Activated T-cell treated with anti-CD3 and anti-CD28 coated beads, Interleukin-2, amount 50 U/mL, for 72 hours (primary cell): ENCODE measurements at places on chromosomes 7 and 10.
A peak's percentile ranks its signal among the peaks of the same experiment; 100 is the strongest.

GRCh38 chr7:157670490-157671357 is 333.9 kb downstream of the DNAJB6 start:
- peaks cover 22% of the 10 kb centered on the region for H3K4me1 ChIP-seq
- no peak overlapping the region for H3K27ac ChIP-seq

- H3K4me3 ChIP-seq = peak overlapping the region; percentile 100
- no peaks in the 10 kb centered on the region for H3K27me3 ChIP-seq
- H3K27ac ChIP-seq = peak overlapping the region; percentile 100
- peaks cover 78% of the 10 kb centered on the region for H3K4me1 ChIP-seq
- no peak for DNase-seq
Measured at GRCh38 chr10:110499796-110500514, 2.2 kb downstream of the DUSP5 start.

DNA sequence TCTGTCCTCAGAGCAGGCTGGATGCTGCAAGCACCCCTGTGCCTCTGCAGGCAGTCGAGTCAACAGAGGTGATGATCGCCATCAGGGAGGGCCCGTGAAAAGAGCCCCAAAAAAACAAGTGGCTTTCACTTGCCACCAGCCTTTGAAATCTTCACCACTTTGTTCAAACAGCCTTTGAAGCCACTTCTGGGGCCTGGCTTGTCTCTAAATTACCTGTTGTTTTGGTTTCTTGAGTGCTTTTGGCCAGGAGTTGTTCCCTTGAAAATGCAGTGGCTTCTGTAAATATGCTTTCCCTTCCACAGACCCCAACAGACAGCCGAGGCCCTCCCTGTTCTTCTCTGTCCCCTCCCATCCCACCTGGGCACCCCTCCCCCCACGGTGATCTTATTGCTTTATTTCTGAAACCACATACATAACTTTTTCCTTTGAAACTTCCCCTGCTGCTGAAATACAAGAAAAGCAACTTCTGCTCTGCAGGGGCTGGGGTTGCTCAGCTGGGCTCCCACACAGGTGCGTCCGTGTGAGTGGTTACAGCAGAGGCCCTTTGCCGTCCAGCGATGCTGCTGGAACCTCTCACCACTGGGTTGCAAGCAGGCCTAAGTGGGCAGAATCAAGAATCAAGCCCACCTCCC is 283.8 kb upstream of the SHH start:
- H3K4me1 ChIP-seq = peaks cover 29% of the 10 kb centered on the region
- H3K27ac ChIP-seq = no peak overlapping the region
- no peak for DNase-seq
- peaks cover 6% of the 10 kb centered on the region for H3K27me3 ChIP-seq
- H3K4me3 ChIP-seq = peak overlapping the region; percentile 4

GRCh38 chr7:30466266-30466665 is 12.3 kb downstream of the NOD1 start:
- H3K4me3 ChIP-seq = no peak overlapping the region
- H3K36me3 ChIP-seq = no peaks in the 10 kb centered on the region
- no peaks in the 10 kb centered on the region for H3K27me3 ChIP-seq
- H3K4me1 ChIP-seq = peaks cover 55% of the 10 kb centered on the region
- no peak overlapping the region for H3K27ac ChIP-seq

GRCh38 chr7:10463701-10464100 is 510.0 kb upstream of the PHF14 start:
- no peaks in the 10 kb centered on the region for H3K36me3 ChIP-seq
- no peaks in the 10 kb centered on the region for H3K27me3 ChIP-seq
- H3K4me1 ChIP-seq = no peaks in the 10 kb centered on the region
- no peak for DNase-seq
- no peak overlapping the region for H3K27ac ChIP-seq

- no peak overlapping the region for H3K27ac ChIP-seq
- no peak overlapping the region for H3K4me3 ChIP-seq
- peak; percentile 30 for DNase-seq
Measured at GRCh38 chr10:12177642-12178041, 18.0 kb downstream of the NUDT5 start.

DNA sequence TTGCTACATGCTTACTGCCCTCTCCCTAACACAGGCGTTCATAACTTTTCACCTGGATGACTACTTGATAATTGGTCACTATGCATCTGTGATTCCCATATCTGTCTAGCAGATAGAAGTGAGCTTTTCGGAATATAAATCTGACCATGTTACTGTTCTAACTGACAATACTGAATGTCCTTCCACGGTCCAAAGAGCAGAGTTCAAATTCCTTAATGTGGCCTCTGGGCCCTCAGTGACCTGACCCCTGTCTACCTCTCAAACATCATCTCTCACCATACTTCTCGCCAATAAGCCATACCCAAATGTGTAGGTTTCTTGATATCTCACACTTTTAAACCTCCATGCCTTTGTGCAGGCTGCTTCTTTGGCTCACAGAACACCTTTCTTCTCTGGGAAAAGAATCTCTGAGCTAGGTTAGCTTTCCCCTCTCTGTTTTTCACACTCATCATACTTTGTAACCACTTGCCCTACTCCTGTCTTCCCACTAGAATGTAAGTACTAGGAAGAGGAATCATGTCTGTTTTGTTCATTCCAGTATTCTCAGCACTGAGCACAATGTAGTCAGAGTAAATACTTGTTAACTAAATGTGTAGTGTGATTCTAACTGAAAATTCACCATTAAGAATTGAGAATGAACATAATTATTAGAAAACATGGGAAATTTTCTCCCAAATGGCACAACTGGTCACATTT is 39.2 kb upstream of the LRRC17 start:
- H3K4me1 ChIP-seq = peaks cover 31% of the 10 kb centered on the region
- peaks cover 17% of the 10 kb centered on the region for H3K27me3 ChIP-seq
- H3K4me3 ChIP-seq = peak overlapping the region; percentile 48
- no peak for DNase-seq

GRCh38 chr10:35640951-35641675 is 983 bp downstream of the FZD8 start:
- DNase-seq = peak; percentile 65
- peaks cover 13% of the 10 kb centered on the region for H3K4me1 ChIP-seq
- H3K27ac ChIP-seq = no peak overlapping the region
- peak overlapping the region; percentile 88 for H3K4me3 ChIP-seq
- no peaks in the 10 kb centered on the region for H3K36me3 ChIP-seq
